ENCODE measurements at places on chromosomes 2 and 18.

DNA sequence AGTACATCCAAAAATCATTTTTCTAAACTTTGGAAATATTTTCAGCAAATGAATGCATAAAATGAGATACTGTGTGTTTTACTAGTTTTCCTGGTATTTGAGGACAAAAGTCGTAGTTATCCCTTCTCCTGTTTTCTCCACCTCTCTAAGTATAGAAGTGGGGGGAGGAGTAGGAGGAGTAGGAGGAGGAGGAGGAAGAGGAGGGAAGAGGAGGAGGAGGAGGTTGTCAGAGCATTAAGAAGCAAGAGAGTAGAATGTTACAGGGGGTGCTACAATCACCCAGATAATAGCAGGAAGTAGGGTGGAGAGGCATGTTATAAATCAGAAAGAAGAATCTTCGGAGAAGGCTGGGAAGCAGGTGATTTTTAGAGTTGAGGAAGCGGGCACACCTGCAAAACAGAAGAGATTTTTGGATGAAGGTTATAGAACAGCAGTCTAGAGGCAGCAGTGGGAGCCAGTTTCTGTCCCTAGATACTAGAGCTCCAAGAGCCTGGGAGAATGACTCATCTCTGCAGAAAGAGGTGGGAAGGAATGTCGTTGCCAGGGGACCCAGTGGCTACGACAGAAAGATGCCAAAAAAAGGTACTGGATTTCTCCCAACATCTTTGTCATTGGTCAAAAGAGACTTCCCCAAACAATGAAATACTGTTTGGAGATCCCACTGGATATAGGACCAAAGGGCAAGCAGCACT, 44.2 kb upstream of the AQP4 start:
- DNase-seq = no peak

GRCh38 chr2:64319896-64320295, 134.1 kb upstream of the LGALSL start:
- no peak for DNase-seq

DNA sequence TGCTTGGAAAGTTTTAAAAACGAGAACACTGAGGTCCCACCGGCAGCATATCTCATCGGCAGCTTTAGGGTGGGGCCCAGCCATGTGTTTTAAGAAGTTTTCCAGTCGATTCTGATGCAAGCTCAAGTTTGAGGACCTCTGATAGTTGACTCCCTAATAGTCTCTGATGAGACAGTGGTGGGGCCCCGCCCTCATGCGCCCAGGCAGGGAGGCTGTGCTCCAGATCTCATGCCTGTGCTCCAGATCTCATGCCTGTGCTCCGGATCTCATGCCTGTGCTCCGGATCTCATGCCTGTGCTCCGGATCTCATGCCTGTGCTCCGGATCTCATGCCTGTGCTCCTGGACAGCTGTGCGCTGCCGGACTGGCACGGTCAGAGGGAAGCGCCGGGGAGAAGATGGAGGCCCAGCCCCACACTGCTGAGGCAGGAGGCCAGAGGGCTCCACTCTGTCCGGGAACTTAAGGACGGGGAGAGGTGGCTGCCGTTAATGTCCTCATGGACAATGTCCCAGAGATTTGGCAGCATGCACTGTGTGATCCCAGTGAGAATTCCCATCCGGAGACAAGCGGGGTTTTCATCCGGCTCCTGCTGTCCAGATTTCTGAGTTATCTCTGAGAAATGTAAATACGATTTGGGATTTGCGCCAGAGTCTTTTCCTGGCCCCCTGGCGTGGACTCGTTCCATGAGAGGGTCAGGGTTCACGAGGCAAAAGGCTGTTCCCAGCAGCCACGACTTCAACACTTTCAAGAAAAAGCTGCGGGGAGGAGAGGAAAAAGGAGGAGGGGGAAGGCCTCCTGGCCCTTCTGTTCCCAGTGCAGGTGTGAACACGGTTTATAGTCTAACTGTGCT, 9.4 kb upstream of the COLEC11 start:
- DNase-seq = no peak

DNA sequence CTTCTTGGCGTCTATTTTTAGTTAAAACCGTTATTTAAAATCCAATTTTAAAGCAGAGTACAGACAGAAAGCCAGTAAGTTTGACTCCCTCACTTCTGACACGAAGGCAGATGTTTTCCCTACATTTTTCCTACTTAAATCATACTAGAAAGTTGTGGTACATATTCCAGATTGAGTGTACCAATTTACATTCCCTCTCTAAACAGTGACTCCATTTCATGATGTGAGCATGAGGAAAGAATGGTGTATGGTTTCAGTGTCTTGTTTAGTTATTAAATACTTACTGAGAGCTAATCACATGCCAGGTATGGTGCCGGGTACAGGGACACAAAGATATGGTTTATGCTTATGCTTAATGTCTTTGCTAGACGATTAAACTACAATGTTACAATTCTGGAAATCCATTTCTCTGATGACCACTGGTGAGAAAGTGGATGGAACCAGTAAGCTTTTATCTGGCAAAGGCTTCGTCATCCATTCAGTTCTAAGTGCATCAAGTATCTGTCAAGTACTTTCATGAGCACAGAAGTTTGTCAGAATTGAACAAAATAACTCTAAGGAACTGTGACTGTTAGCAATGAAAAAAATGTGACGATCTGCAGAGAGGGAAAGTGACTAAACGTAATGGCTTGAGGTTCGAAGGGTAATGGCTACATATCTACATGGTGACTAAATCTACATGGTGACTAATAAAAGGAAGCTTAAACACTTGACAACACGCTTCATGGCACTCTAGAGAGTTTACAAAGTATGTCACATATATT, 25.7 kb downstream of the MAP4K3 start:
- DNase-seq = no peak

DNA sequence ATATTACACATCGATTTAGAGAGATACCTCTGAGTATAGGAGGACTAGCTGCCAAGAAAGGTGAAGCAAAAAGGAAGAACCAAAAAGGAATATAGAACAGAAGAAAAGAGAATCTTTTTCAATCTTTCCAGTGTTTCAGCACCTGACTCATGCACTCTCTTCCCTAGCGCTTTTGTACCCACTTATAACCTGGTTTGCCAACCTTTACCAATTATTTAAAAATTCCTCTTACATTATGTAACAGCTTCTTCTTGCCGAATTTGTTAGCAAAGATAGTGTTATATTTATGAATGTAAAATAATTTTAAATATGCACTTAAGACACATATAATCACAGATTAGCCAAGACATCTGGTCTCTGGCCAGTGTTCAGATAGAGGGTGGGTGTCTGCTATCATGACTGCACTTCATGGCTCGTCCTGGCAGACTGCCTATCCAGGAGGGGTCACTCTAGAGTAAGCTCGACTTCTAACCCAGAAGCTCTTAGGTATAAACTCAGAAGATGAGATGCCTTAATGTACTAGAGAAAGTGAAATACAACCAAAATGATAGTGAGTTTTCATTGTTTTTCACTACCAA, 122.9 kb downstream of the ATAD2B start:
- DNase-seq = no peak

DNA sequence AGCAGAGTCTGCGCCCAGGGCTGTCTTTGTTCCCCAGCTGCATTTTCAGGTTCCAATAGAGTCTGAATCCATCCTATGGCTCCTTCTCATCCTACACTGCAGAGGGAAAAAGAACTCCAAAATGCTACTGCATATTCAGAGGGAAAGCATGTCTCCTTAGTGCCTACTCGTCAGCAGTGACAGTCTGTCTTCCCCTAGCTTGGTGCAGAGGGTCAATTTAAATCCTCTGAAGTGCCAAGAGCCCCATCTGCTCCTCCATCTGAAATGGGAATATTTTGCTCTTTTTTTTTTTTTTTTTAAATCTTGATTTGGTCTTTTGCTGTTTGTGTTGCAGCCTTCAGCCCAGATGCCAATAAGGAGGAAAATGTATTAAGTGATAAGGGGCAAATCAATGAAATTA, 199.3 kb downstream of the RNF144A start:
- no peak for DNase-seq

- DNase-seq = no peak
Observed at GRCh38 chr2:36451512-36451911, 95.9 kb downstream of the CRIM1 start.

DNA sequence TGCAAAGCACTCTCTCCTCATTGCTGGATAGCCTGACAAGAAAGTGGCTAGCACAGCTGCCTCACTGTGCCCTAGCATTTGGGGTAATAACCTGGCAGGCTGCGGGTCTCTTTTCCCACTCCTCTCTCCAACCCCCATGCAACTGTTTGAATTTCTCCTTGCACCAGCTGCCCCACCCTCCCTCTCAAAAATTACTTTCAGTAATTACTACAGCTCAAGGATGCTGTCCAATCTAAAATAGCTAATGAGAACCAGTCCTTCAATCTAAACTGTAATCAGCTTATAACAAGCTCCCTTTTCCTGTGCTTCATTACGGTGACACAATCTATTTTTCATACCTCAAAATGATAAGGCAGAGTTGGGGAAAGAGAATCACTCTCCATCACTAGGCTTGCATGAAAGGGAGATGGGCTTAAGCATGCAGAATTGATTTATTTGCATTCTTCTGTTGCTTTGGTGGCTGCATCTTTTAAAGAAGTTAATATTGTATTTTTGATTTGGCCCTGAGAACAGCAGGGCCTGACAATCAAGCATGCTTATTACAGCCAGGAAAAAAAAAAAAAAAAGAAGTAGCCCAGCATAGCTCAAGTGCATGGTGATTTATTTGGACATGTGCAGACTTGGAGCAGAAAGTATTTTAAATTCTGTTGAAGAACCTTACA, 881.8 kb downstream of the SLC4A3 start:
- no peak for DNase-seq

- no peak for DNase-seq
Observed at GRCh38 chr18:8242151-8242696, 367.0 kb upstream of the RAB12 start.

GRCh38 chr2:132595693-132596092, 74.3 kb downstream of the LYPD1 start:
- no peak for DNase-seq

DNA sequence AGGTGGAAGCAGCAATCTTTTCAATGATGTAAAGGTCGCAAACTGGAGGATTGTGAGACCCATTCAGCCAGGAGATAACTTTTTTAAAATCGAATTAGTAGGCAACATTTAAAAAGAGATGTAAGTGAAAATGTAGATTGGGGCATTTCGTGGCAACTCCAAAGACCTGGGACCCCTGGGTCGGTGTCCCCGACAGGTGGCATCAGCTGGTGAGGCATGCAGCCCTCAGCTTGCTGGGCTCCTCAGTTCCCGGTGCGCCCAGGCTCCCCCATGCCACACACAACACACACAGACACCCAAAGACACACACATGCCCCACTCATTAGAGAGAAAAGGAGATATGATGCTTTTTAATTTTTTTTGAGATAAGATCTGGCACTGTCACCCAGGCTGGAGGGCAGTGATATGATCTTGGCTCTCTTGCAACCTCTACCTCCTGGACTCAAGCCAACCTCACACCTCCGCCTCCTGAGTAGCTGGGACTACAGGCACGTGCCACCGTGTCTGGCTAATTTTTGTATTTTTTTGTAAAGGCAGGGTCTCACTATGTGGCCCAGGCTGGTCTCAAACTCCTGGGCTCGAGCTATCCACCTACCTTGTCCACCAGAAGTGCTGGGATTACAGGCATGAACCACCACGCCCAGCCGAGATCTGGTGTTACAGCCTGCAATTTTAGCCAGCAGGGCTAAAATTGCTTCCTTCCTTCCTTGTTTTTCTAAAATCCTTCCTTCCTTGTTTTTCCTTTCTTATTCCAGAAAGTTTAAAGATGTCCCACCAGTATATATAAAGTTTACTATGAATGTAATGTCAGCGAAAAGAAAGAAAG, 122.6 kb upstream of the EPAS1 start:
- peak; percentile 8 for DNase-seq

- DNase-seq = no peak
Observed at GRCh38 chr18:69484699-69485396, 84.2 kb downstream of the DOK6 start.

DNA sequence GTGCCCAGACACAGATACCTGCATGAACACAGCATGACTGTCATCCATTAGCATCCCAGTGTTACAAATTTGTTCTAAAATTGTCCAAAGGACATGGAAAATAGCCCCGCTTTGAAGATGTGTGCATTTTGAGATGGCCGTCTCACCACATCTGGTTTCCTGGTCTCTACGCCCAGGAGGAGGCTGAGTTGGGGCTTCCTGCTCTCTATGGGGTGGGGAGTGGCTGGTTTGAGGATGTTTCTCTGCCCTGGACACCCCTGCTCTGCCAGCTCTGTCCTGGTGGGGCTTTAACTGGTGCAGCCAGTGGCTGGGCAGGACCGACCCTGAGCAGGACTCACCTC, 74.6 kb upstream of the SMAD7 start:
- no peak for DNase-seq

- DNase-seq = no peak
Observed at GRCh38 chr18:77544792-77545191, 295.1 kb downstream of the GALR1 start.

GRCh38 chr2:11732587-11732986, 13.8 kb upstream of the LPIN1 start:
- no peak for DNase-seq

GRCh38 chr2:218983263-218983933, 1.6 kb downstream of the FEV start:
- DNase-seq = no peak

- DNase-seq = no peak
Observed at GRCh38 chr2:8116661-8117060, 565.2 kb upstream of the ID2 start.

- DNase-seq = no peak
Observed at GRCh38 chr2:33366473-33366872, 110.0 kb upstream of the RASGRP3 start.

GRCh38 chr2:159998243-159998642, 64.2 kb downstream of the PLA2R1 start:
- DNase-seq = no peak

GRCh38 chr18:75088021-75088506, 120.9 kb downstream of the PTGR3 start:
- no peak for DNase-seq

GRCh38 chr2:235500110-235500760, 6.4 kb downstream of the AGAP1 start:
- no peak for DNase-seq

- DNase-seq = no peak
Observed at GRCh38 chr2:104465981-104466380, 387.9 kb upstream of the POU3F3 start.

GRCh38 chr2:119218478-119219064, 5.1 kb upstream of the STEAP3 start:
- DNase-seq = no peak

DNA sequence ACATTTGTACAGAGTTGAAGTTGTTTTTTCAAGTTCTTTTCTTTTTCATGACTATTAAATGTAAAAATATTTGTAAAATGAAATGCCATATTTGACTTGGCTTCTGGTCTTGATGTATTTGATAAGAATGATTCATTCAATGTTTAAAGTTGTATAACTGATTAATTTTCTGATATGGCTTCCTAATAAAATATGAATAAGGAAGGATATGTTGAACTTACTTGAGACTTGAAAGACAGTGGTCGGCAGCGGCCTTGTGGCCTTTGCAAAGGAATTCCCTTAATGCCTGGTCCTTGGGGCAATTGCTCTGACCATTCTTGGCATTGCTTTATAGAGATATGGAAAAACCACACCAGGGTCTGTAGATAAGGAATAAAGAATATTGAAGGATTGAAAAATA, 25.9 kb upstream of the TMEM87B start:
- no peak for DNase-seq

DNA sequence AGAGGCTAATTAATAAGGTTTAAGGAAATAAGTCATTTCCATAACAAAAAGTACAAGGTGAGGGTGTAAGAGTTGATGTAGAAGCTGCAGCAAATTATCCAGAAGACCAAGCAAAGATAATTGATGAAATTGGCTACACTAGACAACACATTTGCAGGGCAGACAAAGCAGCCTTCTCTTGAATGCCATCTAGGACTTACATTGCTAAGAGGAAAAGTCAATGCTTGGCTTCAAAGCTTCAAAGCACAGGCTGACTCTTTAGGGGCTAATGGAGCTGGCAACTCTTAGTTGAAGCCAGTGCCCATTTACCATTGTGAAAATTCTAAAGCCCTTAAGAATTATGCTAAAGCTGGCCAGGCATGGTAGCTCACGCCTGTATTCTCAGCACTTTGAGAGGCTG, 728.6 kb upstream of the KLHL29 start:
- DNase-seq = no peak

All from CD4-positive, alpha-beta T cell treated with Interleukin-10 for 1 hour (primary cell).